ENCODE measurements at places on chromosomes 3 and 15.

- no peak for DNase-seq
These were observed 302.9 kb downstream of the PLCL2 start for GRCh38 chr3:17187589-17188184.

- no peak for DNase-seq
These were observed 14.6 kb upstream of the RAMAC start for GRCh38 chr15:82971218-82971984.

- DNase-seq: no peak
These were observed 23.1 kb downstream of the B3GALNT1 start for GRCh38 chr3:161082063-161082462.

DNA sequence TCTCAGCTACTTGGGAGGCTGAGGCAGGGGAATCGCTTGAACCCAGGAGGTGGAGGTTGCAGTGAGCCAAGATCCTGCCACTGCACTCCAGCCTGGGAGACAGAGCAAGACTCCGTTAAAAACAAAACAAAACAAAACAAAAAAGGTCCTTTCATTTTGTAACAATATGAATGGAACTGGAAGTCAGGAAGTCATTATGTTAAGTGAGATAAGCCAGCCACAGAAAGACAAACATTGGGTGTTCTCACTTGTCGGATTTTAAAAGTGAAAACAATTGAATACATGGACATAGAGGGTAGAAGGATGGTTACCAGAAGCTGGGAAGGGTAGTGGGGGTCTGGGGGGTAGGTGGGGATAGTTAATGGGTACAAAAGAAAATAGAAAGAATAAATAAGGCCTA, 12.5 kb upstream of the B3GALNT1 start:
- no peak for DNase-seq

- DNase-seq: no peak
These were observed 17.9 kb upstream of the OR5H6 start for GRCh38 chr3:98246142-98246541.

GRCh38 chr15:78083687-78084448, 6.4 kb upstream of the TBC1D2B start:
- no peak for DNase-seq

DNA sequence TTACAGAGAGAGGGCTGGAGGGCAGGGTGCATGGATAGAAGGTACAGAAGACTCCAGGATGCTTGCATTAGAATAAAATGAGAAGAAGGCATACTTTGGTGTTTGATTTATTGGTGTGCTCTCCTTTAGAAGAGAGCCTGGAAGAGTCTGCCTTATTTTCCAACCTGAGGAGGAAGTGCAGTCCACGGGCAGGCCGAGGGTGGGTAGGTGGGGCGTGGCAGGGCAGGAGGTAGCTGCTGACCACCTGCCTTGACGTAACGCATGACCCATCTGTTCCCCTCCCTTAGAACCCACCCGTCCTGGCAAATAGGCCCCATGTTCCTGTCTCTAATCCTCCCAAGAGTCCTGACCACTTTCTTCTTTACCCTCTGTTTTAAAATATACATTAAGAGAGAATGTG, 222.3 kb upstream of the LYSMD4 start:
- DNase-seq: no peak

Data from fibroblast of skin of right quadriceps (primary cell).